Activated CD4-positive, alpha-beta T cell treated with anti-CD3 and anti-CD28 coated beads, Interleukin-2, amount 50 U/mL, for 1 hour (primary cell): ENCODE measurements at places on chromosomes 2 and 18.

- no peak for DNase-seq
Measured at GRCh38 chr2:146762786-146763185, 1082.0 kb upstream of the ACVR2A start.

DNA sequence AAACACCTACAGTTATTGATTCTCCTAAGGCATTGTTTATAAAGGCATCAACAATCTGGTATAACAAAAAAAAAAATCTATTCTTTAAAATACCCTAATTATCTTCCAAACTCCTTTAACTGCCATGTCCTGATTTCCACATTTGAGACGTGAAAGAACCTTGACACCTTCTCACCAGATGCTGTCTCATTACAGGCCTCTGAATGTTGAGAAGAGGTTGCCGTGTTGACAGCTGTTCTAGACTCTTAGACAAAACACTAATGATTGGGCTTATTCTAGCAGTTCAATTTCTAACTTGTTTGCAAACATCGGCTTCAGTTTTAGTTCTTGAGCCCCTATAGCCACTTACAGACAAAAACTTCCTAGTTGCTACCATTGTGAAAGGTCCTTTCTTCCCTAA, 988.8 kb downstream of the LRP1B start:
- DNase-seq: no peak

DNA sequence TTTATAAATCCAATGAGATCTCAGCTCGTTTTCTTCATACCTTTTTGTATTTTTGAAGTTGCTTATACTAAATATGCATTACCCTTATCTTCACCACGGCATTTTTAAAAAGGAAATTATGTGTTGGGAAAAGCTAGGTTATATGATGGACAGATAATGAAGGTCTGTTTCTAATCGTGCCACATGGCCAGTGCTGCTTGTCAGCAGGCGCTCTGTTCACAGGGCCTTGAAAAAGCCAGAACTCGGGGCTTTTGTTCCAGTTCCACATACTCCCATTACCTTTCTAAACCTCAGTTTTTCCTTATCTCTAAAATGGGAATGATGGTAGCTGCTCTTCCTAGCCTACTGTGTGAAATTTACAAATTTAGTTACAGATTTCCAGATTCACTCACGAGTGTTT, 42.0 kb downstream of the EPAS1 start:
- DNase-seq: no peak

GRCh38 chr2:122168799-122169198, 413.3 kb downstream of the TSN start:
- no peak for DNase-seq

- no peak for DNase-seq
Measured at GRCh38 chr18:47829831-47830230, 100.6 kb downstream of the SMAD2 start.

- DNase-seq: no peak
Measured at GRCh38 chr18:55582325-55582724, 5.7 kb downstream of the TCF4 start.

GRCh38 chr2:218395090-218395444, 4.6 kb upstream of the CTDSP1 start:
- DNase-seq: no peak

DNA sequence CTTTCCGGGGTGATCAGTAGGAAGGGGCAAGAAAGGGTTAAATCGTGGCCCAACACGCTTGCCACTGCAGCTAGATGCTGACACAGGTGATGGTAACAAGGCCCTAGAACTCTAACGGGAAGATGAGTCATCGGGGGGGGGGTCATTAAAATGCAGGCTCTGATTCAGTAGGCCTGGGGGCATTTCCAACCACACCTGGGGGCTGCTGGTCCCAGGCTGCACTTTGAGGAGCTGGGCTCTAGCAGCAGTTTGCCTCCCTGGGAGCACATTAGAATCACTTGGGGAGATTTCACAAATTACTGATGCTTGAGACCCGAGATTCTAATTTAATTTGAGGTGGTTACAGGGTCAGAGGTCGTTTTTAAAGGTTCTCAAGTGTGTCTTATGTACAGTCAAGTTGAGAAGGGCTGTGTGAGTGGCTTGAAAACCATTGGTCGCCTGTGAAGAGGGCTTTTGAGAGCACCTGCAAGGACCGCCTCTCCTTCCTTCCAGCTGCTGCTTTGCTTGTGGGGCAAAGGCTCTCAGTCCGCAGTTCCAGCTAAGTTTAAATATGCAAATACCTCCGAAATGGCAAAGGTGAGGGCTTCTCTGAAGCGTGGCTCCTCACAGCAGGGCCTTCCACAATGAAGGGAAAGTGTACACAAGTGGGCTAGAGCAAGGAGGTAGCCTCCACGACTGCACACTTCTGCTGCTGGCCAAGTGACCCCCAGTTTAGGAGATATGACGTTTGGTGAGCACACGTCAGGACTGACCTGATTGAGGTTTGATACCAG, 128.0 kb upstream of the MSH6 start:
- DNase-seq: no peak

DNA sequence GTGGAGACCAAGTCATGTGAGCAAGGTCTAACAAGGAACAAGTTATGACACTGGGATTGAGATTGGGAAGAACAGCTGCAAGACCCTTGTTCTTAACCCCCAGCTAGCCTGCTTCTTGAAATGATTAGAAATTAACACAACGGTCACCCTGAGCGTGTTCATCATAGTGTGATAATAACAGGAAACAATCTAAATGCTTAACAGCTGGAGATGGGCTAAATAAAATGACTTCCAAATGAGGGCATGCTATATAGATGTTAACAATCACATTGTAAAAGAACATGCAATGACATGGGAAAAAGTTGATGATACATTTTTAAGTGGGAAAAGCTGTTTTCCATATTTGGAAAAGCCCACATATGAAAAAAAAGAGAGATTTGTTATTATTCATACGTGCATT, 47.6 kb downstream of the RPL37A start:
- DNase-seq: no peak

- no peak for DNase-seq
Measured at GRCh38 chr2:95761556-95761955, 169.8 kb downstream of the TRIM43 start.

DNA sequence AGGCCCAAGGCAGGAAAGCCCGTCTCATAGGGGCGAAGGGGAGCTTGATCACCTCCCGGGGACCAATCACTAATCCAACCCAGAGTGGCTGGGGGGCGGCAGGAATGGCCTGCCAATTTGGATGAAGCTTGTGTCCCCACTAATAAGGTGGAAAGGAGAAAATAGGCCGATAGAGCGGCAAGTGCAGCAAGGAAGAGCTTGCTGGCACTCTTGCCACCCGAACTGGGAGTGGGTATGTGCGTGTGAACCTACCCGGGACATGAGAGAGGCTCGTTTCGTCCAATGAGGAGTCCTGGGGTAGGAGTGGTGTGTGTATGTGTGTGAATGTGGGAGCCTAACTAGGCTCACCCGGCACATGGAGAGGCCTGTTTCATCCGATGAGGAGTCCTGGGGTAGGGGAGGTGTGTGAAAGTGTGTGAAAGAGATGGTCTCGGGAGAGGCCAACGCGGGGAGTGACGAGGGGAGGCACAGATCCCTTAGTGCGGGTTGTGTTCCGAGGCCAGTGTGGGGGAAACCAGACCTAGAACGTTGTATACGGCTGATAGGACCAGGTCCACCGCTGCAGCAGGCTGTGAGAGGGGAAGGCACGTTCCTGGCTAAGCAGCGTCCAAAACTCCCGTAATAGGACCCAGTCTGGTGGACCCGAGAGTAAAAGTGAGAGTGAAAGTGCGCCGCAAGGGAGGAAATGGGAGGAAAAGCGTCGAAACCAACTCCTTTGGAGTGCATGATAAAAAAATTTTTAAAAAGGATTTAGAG, 47.1 kb upstream of the SELENOI start:
- DNase-seq: peak; percentile 20

DNA sequence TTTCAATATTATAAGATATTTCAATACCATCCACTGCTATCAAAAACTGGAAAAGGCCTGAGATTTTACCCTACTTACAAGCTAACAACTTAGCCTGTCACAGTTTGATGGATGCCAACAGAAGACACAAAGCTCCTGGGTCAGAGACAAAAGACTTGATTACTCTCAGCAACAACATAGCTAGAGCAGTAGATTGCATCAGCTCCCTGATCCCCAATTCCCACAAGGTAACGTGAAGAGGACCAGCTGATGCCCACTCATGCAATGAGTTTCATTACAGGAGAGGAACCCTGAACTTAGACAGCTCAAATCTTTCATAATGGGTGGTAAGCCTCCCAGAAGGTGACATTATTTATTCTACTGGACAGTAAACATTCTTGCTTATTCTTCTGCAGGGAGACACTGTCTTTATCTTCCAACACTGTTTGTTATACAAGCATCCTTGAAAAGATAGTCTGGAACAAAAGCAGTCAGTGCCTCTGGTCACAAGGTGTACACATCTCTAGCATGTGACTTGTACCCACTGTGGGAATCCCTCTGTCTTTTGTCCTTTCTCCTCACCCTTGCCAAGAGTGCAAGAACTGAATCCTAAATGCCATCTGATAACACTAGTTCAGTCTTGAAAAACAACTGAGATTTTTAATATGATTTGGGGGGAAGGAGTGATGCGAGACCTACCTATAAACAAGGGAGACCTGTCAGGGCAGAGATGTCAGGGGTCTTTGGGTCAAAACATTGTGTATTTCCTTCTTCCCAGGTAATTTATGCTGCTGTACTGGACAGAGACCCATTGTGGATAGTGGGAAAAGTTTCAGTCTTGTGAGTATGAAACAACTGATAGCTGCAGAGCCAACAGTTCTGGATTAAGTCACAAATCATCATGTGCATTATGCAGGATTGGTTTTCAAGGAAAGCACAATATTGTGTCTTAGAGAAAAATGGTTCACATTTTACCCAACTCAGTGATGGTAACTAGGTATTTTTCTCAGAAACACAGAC, 102.4 kb downstream of the AOX1 start:
- DNase-seq: no peak

DNA sequence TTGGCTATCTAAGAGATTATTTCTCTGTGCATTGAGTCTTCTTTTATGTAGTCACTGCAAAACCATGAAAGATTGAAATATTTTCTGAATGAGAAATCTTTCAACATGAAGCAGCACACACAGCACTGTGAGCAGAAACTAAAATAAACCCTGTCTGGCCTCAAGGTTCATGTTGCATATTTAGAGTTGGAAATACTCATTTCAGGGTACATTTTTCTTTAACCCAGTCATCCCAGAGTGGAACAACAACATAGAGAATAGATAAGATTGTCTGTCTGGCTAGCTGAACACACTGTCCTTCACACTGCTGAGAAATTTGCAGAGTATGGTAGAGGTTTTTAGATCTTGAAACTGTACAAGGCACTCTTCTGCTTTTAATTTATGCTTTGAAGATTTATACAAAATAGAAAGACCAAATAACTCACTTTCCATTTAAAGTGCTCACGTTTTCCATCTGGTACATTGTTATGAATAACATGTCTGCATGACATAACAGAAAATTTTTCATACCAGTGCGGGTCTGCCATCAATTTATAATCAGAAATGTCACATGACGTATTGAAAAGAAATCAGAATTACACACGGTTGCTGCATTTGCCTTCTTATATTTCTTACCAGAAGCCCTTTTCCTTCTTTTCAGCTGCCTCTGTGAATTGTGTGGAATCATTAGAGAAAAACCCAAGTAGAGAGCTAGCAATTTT, 25.0 kb upstream of the FN1 start:
- DNase-seq: no peak

DNA sequence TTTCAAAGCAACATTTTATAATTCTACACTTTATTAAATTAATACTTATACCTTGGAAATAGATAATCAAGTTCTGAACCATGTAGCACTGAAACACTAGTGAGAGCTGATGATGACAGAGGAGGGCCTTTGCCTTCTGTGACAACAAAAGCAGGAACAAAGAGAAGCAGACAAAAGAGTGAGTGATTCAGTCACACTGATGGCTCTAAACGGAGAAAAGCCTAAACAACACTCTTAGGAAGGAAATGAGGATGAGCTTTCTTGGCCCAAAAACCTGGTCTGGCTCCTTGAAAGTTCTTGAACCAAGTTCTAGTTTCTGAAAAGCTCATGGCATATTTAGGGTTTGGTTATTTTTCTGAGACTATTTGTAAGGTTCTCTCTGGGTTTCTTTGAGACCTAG, 271.9 kb downstream of the DPP10 start:
- no peak for DNase-seq

DNA sequence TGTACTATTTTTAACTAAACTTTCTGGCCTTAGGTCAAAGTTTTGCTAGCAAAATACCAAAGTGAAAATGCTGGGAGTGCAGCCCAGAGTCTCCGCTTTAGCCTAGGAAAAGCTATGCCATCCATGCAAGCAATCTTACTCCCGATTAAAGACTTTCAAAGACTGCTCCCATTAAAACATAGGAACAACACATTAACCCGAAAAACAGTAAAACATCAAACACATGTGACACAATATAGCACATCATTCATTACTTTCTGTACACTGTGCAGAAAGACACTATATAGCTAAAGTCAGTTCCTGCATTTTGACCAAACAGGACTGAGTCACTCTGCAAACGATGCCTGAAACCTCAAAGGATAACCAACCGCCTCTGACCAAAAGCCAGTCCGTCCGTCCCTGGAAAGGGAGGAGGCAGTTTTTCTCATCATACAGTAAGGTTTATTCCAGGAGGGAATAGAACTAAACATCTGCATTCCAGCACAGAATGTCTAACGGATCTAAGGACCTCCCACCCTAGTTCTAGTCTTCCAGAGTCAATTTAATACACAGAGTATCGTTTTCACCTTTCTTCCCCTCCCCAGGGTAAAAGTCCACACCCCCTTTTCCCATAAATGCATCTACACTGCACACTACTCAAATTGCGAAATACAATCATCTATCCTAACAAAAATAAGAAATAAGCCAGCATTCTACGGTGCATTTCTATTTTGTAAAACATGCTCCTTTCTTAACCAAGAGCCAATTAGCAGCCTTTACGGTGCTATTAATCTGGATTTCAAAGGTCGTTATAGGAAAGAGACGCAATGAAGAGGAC, 1.7 kb downstream of the ROCK2 start:
- DNase-seq: no peak

DNA sequence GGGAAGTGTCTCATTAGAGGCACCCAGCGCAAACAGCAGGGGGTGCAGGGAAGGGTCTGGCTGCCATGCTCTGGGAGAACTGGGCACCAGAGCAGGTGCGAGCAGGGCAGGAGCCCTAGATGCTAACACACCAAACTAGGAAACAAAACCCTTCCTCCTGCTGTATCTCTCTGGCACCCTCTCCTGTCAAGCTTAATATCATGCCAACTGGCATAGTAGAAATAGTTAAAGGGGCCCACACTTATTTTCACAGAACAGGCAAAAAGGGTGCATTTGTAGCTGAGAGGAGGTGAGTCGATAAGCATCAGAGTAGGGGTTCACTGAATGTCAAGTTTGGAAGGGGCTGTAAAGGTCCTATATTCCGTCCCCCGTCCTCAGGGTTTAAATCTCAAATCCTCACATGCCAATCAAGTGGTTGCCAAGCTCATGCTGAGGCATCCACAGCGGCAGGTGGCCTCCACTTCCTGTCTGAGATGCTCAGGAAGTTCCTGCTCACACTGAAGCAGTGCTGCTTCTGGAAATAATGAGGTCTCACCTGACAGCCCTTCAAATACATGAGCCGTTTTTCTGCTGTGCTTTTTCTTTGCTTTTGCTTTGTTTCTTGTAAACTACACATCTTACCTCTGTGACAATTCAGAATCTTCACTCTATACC, 14.9 kb upstream of the ACKR3 start:
- peak; percentile 26 for DNase-seq

- no peak for DNase-seq
Measured at GRCh38 chr2:137706786-137707613, 257.3 kb upstream of the HNMT start.

- DNase-seq: no peak
Measured at GRCh38 chr2:142585785-142586184, 291.7 kb upstream of the KYNU start.
